ENCODE measurements at places on chromosomes 16 and 17.
A peak's percentile ranks its signal among the peaks of the same experiment; 100 is the strongest.

DNA sequence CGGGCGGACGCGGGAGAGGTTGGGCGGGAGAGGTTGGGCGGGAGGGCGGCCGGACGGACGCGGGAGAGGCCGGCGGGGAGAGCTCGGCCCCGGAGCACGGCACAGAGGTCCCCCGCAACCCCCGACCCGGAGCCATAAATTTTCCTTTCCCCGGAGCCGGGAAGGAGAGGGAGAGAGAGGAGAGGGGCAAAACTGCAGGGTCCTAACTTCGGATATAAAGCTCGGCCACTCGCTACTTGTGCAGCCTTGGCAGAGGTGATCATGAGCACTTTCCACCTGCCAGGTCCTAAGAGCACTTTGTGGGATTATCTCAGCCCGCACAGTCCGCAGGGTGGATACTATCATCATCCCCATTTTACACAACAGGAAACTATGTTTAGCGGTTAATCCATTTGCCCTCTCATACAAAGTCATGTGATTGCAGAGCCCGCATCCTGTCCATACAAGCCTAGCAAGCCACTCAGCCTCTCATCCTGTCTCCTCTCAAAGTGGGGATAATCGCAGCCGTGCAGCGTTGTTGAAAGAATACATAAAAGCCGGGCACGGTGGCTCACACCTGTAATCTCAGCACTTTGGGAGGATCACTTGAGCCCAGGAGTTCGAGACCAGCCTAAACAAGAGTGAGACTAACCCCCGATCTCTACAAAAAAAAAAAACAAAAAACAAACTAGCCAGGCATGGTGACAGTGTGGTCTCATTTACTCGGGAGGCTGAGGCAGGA lies 780 bp upstream of the DCAKD start:
- DNase-seq: peak; percentile 49

- DNase-seq: no peak
Measured at GRCh38 chr16:55976815-55977214, 101.6 kb upstream of the CES5A start.

DNA sequence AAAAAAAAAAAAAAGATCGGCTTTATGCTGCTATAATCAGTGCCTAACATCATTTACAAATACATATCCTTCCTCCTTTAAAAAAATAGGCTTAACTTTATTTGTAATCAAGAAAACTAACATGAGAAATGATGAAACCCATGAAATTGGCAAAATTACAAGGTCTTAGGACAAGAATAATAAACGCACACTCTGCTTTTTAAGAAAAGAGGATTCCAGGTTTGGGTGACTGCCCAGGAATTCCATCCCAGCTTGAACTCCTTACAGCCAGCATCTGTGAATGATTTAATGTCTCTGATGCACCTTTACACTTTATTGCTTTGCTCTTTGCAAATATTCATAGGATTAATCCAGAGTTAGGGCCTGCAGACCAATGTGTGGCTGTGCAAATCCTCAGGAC lies 196.0 kb downstream of the CBLN1 start:
- no peak for DNase-seq

DNA sequence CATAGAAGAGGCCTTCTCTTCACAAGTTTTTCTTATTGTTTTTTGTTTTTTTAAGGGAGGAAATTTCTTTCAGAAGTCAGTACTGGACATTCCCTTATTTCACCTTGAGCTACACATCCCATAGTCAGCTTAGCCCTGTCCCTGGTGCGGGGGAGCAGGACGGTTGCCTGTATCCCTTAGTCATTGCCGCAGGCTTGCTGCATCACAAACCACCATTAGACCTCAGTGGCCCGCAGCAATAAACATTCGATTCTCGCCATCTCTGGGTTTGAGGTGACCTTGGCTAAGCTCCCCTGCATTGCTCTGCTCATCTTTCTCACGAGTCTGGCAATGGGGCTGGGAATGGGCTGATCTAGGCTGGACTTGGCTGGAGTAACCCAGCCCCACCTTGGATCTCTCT lies 692.5 kb downstream of the WWOX start:
- no peak for DNase-seq

DNA sequence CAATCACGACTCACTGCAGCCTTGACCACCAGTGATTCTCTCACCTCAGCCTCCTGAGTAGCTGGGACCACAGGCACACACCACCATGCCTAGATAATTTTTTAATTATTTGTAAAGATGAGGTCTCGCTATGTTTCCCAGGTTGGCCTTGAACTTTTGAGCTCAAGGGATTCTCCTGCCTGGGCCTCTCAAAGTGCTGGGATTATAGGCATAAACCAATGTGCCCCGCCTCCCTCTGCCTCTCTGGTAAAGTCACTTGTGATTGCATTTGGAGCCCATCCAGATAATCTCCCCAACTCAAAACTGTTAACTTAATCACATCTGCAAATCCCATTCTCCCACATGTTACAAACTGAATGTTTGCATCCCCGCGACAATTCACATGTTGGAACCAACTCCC lies 11.8 kb upstream of the PECAM1 start:
- DNase-seq: no peak

DNA sequence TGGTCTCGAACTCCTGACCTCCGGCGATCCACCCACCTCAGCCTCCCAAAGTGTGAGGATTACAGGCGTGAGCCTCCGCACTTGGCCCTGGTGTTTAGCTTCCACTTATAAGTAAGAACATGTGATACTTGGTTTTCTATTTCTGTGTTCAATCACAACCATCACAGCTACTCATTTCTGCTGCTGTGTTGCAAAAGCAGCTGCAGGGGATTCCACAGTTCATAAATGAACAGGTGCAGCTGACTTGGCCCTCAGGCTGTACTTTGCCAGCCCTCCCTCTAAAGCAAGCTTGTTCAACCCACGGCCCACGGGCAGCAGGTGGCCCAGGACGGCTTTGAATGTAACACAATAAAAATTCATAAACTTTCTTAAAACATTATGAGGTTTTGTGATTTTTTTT lies 79.2 kb downstream of the SLC39A11 start:
- no peak for DNase-seq

GRCh38 chr16:12256921-12257320 lies 280.4 kb downstream of the SNX29 start:
- DNase-seq: no peak

- no peak for DNase-seq
Measured at GRCh38 chr16:6008670-6009069, 911.1 kb upstream of the EEF2KMT start.

GRCh38 chr16:71927383-71927782 lies 32.1 kb downstream of the IST1 start:
- no peak for DNase-seq

DNA sequence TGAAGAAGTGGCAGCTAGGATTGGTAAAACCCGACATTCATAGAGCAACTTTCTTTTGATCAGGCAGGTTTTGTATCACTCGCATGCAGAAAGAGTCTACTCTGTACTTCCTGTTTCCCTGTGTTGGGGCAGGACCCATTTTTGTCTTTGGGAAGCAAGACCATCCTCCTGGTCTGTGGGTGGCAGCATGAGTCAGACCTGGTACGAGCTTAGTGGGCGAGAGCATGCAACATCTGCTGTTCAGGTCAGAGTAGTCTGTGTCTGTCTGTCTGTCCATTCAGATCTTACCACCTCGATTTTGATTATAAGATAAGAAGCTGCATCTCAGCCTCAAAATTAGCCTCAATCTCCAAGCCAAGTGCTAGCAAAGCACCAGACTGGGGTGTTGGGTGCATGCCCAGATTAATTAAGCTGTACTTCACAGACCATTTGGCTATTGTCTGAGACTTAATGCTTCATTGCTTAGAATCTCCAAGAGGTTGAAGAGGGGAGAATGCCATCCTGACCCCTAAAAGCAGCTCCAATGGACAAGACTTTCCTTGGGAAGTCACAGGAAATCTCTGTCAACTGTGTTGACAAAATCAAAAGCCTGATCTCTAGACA lies 110.9 kb downstream of the XYLT1 start:
- no peak for DNase-seq

DNA sequence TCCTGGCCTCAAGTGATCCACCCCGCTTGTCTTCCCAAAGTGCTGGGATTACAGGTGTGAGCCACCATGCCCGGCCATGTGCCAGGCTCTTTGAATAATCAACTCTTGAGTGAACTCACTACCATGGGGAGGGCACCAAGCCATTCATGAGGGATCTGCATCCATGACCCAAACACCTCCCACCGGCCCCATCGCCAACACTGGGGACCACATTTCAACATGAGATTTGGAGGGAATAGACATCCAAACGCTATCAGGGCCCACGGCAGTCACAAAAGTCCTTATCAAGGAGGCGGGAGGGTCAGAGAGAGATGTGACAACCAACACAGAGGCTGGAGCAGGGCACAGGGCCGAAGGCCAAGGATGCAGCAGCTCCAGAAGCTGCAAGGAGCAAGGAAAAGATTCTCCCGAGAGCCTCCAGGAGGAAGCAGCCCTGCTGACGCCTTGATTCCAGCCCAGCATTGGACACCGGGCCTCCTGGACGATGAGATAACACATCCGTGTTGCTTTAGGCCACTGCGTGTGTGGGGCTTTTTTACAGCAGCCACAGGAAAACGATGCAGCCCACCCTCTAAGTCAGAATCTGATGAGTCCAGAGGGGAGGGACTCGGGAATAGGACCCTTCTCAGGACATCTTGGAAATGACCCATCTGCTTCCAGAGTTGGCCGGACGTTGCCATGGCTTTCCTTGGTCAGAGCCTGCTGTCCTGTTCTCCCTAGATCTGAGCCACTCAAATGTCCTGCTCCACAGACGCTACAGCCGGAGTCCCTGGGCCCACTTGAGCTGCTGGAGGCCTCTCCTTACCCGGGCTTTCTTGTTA lies 47.3 kb upstream of the CMIP start:
- DNase-seq: no peak

DNA sequence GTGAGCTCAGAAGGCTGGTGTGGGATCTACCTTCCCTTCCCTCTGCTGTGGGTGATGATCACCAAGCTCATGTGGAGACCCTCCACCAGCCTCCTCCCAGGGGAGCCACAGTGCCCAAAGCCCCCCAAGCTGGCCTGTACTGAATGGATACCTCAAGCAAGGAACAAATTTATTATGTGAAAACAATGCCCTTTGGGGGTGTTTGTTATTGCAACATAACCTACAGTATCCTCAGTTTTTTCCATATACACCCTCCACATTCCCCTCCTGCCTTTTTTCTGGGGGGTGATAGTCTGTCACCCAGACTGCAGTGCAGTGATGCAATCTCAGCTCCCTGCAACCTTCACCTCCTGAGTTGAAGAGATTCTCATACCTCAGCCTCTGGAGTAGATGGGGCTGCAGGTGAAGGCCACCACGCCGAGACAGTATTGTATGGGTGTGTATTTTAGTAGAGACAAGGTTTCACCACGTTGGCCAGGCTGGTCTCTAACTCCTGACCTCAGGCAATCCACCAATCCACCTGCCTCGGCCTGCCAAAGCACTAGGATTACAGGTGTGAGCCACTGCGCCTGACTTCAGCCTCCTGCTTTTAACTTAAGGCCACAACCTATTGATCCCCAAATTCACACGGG lies 215.9 kb downstream of the CPPED1 start:
- no peak for DNase-seq

- no peak for DNase-seq
Measured at GRCh38 chr16:14070555-14070876, 603 bp upstream of the MRTFB start.

DNA sequence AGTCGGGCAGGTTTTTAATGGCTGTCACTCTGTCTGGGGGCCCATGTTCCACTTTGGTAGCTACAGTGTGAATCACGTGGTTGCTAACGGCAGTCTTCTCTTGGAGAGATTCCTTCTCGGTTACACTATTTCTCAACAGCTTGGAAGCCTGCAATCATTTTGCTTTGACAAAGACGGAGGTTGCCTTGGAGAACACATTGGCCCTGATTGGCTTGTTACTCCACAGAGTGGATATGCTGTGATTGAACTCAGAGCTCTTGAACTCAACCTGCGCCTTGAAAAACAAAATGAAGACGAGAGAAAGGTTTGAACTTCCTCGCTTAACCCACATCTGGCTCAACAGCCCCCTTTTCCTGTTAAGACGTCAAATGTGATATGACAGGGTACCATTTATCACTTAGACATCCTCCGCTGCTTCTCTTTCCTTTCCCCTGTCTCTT lies 218.9 kb downstream of the MAF start:
- peak; percentile 44 for DNase-seq

Data from NCI-H2227 treated with DMSO at 0.1 percent for 48 hours (cell line).